ENCODE measurements at places on chromosomes 1 and 21.

DNA sequence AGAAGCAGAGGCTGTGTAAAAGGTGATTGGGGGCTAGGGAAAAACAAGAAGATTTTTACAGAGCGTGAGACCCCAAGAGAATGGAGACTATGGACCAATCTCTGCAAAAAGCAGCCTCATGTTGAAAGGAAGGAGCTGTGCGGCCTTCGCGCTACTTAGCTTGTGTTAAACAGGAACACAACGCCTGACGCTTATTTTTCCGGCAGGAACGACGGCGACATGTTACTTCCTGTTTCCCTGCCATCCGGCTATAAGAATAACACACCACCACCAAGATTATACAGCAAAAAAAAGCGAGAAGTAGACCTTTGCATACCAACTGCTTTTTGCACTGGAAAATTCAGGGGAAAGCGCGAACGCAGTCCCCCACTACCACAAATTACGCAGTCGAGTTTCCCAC lies 272.7 kb downstream of the FAM72C start:
- no peak for DNase-seq

- DNase-seq, result no peak
Measured at GRCh38 chr1:154400381-154400801, 4.8 kb upstream of the IL6R start.

DNA sequence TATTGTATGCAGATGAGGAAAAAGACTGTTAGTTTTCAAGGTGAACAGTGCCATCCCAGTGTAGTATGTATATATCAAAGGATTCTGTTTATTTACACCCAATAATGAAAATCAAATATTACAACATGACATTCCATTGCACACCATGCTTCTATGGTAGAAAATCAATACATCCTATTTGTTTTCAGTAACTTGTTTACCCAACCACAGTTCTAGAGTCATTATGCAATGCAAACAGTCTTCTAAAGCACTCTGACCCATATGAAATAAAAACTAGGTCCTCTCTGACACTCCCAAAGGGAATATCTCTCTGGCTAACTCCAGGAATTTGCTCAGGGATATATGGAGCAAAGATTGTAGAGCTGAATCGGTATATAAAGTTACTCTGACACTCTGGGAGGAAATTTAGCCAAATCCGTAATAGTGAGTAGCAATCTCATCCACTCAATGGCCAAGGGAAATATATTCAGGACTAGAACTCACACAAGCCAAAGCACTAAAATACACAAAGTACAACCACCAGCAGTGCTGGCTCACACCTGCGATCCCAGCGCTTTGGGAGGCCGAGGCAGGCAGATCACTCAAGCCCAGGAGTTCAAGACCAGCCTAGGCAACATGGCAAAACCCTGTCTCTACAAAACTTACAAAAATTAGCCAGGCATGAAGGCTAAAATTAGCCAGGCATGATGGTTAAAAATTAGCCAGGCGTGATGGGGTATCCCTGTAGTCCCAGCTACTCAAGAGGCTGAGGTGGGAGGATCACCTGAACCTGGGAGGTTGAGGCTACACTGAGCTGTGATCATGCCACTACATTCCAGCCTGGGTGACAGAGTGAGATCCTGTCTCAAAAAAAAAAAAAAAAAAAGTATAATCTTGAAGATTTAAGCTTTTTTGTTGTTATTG lies 75.2 kb downstream of the RERE start:
- DNase-seq, result no peak

DNA sequence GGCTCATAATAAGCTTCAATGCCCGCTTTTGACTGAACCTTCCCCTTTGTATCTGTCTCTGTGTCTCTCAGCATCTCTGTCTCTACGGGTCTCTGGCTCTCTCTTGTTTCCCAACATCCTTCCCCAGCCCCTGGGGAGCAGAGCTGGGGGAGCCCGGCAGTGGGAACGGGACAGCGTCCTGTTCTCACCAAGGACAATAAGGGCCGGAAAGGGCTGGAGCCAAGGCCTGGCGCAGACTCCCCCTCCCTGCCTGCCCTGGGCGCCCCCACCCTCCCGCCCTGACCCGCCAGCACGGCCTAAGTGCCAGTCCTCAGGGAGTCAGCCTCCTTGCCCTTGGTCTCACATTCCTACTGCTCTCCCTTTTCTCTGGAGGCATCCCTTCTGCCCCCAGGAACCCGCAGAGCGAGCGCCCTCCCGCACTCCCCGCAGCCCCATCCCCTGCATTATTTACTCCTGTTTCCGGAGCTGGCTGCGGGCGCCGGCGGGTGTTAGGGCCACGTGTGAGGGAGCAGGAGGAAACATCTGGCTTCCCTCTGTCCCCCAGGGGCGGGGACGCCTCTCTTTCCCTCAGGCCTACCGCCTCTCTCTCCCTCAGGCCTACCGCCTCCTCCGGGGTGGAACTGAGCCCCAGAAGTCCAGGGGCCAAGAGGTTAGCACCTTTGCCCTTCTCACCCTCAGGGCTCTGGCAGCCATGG lies 6.5 kb downstream of the KRTCAP2 start:
- no peak for DNase-seq

GRCh38 chr1:79006564-79006963 lies at the start of gene ADGRL4:
Gene ADGRL4 (minus strand): TSS chr1:79006730. CDS start chr1:79006654, 76 bp downstream.
- DNase-seq, result no peak

DNA sequence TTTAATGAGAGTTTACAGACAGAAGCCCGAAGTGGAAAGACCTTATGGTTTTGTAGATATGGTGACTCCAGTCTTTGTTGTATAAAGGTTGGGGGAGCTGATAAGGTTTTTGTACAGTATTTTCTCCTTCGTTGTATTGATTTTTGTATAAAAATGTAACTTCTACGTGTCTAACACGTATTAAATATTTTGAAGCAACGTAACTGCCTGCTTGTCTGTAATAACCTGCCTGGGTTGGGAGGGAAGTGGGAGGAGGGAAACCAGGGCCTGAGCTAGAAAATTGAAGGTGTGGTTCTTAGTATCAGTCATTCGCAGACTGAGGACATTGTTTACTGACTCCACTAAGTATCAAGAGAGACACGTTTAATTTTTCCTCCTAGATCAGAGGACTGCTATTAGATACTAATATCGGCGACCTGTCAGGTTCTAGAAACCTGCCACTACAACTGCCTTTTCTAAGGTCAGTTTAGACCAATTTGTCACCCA lies 2.2 kb downstream of the IER5 start:
- no peak for DNase-seq

DNA sequence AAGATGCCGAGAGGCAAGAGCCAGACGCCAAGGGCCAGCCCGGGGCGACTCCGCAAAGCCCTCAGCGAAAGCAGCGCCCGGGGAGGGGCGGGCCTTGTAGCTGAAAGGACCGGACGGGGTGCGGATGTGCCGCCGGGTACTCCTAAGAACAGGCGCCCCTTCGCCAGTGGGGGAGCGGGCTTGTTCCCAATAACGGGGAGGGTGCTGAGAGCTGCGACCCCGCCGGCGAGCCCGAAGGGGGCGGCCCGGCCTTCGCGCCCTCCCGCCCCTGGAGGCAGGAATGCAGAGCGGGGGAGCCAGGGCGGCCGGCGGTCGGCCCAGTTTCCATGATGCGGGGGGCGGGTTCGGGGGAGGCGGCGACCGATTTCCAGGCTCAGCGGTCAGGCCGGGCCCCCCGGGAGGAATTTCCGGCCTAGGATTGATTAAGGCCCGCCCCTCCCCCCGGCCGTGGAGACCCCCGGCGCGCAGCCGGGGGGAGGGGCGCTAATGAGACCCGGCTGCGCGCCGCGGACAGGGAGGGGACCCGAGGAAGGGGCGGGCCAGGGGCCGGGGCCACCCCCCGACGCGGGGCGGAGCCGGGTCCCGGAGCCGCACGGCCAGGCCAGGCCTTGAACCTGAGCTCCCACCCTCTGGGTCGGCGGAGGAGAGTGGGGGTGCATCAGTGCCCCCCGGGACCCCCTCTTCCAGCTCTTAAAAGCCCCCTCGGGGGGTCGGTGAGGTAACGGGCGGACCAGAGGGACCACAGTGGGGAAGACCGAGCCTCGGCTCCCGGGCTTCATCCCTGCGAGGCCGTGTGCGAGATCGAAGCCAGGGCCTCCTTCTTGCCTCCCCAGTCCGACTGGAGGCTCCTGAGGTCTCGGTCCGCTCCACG lies 898 bp upstream of the TMEM200B start:
- peak; percentile 59 for DNase-seq

DNA sequence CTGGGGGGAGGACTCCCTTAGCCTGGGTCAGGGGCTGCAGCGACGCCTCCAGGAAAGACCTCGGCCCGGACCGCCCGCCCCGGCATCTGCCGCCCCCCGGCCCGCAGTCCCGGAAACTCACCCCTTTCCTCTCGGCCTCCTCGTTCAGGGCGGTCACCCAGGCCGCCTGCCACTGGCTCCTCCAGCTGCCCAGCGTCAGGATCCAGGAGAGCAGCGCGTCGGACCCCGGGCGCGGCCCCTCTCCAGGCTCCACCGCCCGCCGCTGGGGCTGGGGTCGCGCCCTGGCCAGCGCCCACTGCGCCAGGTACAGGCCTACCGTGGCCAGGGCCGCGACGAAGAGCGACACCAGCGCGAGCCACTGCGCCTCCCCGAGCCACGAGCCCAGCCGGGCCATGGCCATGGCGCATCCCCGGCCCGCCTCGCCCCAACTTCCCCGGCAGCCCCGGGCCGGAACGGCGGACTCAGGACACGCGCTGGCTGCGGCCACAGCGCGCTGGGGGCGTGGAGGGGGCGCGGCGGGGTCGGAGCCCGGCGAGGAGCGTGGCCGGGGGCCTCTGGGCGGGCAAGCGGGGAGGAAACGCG lies 478 bp downstream of the C2CD2 start:
- no peak for DNase-seq

DNA sequence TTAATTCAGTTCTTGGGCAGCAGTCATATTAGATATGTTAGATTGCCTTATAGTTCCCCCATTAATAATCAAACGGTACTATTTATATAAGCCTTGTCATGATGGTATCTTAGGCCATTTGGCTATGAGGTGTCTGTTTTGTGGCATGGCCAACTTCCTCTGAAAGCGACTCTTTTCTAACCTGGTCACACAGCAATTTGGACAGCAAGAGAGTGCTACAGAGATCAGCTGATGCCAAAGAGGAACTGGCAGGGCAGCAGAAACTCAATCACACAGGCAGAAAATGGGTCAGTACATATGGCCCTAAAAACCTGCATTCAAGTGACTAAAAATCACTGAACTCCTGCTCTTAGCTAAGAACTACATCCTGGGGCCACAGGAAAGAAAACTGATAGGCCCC lies 13.4 kb upstream of the MUTYH start:
- no peak for DNase-seq

GRCh38 chr1:172761581-172762486 lies 102.9 kb downstream of the FASLG start:
- DNase-seq, result no peak

DNA sequence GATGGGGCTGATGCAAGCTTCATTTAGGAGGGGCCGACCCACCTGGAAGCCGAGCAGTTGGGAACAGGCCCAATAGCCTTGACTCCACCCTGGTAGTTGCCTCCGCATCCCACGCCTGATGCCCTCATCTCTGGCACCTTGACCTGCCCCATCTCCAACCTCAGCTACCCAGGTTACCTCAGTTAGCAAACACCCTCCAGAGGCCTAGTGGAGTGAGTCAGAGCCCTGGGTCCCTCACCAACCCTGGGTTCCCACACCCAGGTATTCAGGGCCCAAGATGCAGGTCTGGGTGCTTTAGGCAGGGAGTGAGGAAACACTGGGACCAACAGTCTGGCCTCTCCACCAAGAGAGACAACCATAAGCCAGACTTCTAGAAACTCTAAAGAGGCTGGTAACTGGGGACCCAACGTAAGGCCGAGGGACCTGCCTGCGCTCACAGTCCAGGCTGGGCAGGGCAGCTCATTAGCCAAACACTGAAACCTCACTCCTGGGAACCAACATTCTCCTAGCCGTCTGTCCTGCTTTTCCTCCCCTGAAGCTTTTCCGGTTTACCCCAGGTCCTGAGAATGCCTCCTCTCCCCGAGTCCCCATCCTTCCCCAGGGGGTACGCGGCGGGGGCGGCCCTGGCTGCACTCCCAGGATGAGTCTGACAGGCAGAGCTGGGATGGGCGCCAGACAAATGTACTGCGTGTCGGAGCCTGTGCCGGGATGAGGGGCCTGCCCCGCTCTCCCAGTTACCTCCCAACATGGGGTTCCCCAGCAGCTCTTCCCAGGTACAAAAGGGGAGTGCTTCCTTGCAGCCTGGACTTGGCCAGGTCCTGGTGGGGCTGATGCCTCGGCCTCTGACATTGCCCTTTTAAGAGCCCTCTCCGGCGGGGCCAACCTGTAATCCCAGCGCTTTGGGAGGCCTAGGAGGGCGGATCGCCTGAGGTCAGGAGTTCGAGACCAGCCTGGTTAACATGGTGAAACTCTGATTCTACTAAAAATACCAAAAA lies 8.9 kb upstream of the CELSR2 start:
- no peak for DNase-seq

DNA sequence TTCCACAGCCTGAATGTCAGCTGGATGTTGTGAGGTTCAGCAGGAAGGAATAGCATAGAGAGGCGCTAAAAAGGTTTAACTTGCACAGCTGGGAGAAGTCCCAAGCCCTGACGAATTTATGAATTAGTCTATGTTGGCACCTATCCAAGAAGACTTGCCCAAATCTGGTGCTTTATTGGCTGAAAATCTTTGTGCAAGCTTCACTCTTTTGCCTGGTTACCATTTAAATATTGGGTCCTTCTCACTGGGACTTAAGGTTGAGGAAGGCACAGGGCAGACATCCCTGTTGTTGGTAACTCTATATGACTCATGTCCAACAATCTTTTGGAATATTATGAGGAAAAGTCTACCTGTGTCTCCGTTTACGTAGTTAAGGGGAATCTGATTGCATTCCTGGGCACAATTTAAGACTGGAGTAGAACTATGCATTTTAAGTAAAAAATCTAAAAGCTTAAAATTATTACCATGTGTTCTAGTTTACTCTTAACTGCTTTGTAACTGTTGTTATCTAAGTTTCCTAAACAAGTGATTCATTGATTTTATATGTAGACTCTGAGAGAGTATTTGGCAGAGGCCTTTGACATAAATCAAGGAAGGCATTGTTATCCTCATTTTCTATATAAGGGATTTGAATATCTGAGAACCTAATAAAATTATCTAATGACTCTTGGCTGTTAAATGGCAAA lies 181.7 kb upstream of the DPYD start:
- no peak for DNase-seq

- no peak for DNase-seq
Measured at GRCh38 chr1:201732351-201732750, 96.6 kb upstream of the IPO9 start.

- no peak for DNase-seq
Measured at GRCh38 chr1:21648791-21649190, 20.4 kb downstream of the RAP1GAP start.

Data from stimulated activated CD4-positive, alpha-beta T cell treated with anti-CD3 and anti-CD28 coated beads, Interleukin-2, amount 100 ng/mL, for 48 hours (primary cell).